ENCODE measurements at places on chromosomes 6 and 20.

GRCh38 chr6:142412241-142412640 is 110.4 kb downstream of the ADGRG6 start:
- no peak for DNase-seq

DNA sequence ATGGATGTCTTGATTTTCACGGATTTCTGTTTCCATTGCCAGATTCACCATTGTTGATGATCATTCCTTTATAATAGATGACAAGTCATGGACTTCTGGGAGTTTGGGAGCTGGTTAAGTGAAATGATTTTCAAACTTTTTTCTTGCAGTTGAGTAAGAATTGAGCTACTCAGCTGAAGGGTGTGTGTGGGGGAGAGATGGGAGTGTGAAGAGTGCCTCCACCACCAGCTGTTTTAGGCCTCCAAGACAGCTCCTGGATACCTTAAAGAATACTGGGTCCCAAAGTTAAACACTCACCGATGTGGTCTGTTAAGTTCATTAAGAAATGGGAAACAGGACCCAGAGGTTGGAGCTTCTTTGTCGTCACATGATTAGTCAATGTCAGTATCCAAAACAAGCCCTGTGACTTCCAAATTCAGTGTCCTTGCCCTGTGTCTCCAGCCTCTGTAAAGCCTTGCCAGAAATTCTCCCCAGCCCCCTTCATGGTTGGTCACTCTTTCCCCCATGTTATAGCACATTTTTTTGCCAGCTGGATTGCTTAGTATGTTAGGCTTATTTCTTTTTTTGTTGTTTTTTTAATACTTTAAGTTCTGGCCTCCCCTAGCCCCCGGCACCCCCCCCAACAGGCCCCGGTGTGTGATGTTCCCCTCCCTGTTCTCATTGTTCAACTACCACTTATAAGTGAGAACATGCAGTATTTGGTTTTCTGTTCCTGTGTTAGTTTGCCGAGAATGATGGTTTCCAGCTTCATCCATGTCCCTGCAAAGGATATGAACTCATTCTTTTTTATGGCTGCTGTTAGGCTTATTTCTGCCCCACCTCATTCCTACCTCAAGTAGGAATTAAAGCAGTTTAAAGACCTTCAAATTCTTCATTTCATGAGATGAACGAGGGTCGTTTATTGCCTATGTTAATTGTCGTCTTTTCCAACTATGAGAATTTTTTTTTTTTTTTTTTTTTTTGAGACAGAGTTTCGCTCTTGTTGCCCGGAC is 26.9 kb downstream of the BICRAL start:
- no peak for DNase-seq

DNA sequence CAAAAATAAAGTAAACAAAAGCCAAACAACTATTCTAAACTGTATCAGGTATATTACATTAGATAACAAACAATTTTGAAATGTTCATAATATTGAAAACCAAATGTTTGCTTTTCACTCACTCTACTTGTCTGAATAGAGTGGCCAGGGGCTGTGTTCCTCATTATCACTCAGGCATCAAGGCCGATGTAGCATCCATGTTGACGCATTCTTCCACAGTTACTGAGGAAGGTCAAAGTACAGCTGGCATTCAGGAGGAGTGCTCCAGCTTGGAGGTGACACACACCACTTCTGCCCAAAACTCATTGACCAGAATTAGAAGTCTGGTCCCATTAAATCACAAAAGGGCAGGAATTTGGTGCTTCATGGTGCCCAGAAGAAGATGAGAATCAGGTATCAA is 137.6 kb upstream of the MANEA start:
- DNase-seq: no peak

- no peak for DNase-seq
These were observed 182.7 kb downstream of the ADAT2 start for GRCh38 chr6:143267760-143268159.

- DNase-seq: no peak
These were observed 163.5 kb downstream of the KIF6 start for GRCh38 chr6:39561536-39562266.

GRCh38 chr6:152368751-152369624 is 268.2 kb downstream of the SYNE1 start:
- DNase-seq: no peak

DNA sequence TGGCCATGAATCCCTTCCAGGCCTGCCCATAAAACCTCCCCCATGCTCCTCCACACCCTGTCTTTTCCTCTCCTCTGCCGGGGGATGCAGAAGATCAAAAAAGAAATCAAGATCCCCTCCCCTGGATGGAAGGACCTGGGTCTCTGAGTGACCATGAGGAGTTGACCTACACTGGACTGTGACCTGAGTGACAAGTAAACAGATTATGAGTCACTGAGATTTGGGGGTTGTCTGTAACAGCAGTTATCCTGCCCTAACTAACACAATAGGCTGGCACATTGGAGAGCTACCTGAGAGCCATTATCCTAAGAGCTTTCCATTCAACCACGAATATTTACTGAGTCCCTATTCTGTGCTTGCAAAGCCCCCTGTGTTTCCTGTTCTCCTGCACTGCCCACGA is 28.4 kb upstream of the SIRPA start:
- DNase-seq: no peak

DNA sequence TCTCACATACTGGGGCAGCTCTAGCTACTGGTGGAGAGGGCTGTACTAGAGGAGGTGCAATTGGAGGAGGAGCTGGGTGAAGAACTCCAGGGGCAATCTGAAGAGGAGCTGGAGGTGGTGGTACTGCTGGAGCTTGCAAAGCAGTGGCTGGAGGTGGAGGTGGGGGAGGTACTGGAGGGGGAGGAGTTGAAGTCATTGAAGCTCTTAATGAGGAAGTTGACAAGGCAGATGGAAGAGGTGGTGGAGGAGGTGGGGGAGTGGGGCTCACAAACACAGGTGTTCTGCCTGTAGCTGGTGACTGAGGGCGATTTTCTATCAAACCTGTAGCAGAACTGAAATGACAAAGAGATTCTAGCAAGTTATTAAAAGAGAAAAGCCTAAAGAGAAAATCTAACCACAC is 77.6 kb downstream of the WASF1 start:
- peak; percentile 0 for DNase-seq

DNA sequence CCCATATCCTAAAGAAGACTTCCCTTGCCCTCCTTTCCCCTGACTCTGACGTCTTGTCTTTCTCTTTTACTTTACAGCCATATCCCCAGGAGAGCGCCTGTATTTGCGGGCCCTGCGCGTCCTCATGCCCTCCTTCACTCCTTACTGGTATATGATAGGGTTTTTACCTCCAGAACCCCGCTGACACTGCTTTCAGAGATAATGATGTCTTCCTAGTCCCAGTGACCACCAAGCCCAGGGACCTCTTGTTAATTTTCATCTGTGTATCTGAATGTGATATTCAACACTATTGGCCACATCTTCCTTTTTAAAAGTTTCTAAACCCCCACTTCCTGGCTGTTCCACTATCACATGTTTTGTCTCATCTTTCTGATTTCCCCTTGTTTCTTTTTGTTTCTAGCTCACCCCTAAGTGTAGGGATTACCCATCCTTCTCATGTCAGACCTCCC is 102.0 kb downstream of the HIVEP1 start:
- DNase-seq: no peak

DNA sequence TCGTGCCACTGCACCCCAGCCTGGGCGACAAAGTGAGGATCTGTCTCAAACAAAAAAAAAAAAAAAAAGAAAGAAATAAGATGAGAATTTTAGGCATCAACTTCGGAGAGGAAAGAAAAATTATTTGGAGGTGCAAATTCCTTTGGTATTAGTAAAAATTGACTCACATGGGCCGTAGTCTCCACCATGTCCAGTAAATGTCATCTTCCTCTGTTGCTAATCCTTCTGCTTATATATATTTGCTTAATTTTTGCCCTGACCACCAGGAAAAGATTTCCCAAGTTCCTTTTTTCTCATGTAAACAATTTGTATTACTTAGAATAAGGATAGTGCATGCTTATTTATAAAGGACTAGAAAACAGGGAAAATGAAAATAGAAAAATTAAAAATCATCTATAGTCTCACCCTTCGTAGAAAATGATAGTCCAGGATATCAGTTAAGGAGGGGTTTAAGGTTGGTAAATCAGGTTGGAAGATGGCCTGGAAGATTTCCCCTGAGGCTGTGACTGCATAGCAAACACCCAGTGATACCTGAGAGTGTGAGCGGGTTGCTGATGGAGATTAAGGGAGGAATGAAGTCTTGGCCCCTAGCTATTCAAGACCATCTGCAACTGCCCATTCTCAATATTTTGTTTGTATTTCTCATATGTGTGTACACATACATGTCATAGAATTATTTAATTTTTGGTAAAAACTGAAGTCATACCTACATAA is 240.8 kb downstream of the ZNF217 start:
- no peak for DNase-seq

DNA sequence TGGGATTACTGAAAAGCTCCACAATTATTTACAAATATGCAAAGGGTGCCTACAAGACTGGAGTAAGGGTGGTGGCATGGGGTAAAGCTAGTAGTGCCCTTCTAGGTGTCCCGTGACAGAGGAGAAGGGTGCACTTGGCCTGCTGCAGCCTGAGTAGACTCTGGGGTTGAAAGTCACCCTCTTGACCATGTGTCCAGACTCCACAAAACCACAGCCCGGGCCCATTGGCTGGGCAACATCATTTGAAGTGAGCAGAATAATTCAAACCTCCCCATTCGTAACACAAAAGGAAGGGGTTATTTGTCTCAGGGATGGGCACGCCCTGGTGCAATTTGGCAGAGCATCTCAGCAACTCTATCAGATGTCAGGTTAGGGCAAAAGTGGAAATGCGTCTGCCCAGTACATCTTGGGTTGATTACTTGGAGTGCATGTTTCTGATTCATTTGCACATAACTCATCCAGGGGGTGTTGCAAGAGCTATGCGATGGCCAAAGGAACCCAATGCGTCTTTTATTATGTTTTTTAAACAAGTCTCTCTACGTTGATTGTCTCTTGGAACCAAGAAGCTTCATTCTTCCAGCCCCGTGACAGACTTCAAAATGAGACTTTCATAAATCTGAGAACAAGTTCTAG is 56.7 kb downstream of the ISM1 start:
- no peak for DNase-seq

DNA sequence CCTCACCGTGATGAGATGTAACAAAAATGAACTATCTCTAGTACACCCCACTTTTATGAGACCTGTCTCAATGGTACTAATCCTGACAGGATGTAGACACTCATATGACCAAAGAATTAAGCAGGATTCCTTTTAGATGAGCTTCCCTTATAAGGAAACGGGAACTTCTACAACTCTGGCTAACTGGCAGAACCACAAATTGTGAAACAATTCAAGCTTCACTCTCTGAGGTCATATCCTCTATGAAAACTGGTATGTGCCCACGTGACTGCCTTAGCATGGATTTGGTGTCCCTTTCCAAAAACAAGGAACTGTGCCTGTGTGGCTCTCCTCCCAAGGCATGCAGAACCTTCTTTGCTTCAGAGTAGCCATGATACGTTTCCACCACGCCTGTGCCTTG is 14.1 kb upstream of the CPNE5 start:
- DNase-seq: no peak

DNA sequence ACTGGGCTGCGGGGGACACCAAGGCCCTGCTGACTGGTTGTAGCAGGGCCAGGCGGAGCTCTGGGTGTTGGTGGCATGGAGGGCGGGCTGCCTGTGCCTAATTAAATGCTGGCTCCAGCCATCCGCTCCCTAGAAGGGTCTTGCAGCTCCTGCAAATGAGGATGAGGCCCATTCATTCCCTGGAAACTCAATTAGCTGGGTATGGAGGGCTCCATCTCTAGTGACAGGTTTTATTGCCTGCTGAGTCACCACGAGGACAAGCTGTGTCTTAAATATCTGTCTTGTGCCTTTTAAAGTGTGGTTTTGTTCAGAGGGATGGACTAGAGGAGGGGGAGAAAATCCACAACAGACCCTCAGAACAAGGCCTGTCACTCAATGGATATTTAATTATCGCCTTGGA is 60.9 kb downstream of the SULF2 start:
- no peak for DNase-seq

- no peak for DNase-seq
These were observed 3.7 kb downstream of the KIF13A start for GRCh38 chr6:17983730-17984129.

GRCh38 chr20:17673084-17673483 is 9.0 kb downstream of the RRBP1 start:
- no peak for DNase-seq

DNA sequence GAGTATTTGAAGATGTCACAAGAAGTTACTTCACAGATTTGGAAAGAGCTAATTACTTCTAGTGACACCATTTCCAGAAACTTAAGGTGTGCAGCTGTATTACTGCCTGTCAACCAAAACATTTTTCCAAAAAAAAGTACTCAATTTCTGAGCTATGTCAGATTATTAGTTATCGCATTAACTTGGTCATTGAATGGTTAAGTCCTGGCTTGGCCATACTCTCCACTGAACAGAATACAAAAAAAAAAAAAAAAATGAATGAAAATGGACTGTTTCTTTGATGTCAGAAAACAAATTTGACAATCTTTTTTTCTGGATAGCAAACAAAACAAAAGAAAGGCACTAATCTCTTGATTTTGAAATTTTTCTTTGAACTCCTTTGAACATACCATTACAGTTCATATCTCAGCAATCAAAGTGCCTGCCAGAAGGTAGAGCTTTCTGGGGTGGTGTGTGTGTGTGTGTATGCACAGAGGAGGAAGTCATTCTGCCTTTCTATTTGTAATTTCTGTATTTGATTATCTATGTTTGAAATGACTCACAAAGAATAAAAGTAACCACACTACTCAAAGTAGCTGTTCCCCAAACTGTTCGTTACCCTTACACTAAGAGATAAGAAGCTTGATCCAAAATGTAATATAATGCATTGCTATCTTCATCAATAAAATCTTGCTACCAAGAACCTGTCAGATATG is 210.8 kb upstream of the FUT9 start:
- DNase-seq: peak; percentile 32

- DNase-seq: peak; percentile 52
These were observed 84.4 kb downstream of the SYNE1 start for GRCh38 chr6:152552616-152553209.

DNA sequence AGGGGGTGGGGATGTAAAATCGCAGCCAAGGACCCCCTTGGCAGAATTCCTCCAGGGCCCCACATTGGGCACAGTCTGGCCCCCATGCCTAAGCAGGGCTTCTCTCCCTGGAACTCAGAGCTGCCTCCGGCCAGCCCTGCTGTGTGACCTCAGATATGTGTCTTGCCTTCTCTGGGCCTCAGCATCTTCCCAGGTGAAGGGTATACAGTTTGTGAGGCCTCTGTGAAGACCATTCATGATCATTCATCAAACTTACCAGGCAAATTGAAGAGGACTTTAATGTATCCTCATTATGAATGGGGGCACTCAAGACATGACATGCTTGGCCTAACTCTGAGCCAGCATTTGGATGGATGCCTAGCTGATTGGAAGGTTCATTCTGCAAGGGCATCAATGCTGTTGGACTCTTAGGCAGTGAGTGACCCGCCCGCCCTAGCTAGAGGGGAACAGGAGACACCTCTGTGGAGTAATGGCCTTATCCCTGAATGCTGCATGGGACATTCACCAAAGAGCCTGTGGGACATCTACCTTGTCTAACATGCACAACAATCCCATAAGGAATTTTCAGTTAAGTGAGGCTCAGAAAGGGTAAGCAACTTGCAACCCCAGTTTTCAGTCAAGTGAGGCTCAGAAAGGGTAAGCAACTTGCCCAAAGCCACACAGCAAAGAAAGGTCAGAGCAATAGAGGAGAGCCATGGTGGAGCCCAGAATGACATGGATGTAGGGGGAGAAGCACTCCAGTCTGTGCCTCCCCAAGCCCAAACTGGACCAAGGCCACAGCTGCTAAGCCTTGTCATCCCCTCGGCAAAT is 535 bp downstream of the CCN5 start:
- DNase-seq: no peak
